ENCODE measurements at places on chromosomes 1 and 21.

GRCh38 chr1:4847711-4848110 is 193.3 kb downstream of the AJAP1 start:
- DNase-seq, result no peak

DNA sequence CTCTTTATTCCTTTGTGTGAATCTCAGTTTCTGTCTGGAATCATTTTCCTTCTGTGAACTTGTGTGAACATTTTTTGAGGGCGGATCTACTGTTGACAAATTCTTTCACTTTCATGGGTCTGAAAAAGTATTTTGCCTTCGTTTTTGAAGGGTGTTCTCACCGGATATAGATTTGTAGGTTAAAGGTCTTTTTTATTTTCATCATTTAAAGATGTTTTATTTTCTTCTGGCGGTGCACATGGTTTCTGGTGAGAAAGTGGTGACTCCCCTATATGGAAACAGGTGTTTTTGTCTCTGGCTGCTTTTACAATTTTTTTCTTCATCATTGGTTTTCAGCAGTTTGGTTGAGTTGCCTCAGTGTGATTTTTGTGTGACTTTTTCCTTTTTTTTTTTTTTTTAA is 94.9 kb downstream of the DYRK1A start:
- DNase-seq, result no peak

DNA sequence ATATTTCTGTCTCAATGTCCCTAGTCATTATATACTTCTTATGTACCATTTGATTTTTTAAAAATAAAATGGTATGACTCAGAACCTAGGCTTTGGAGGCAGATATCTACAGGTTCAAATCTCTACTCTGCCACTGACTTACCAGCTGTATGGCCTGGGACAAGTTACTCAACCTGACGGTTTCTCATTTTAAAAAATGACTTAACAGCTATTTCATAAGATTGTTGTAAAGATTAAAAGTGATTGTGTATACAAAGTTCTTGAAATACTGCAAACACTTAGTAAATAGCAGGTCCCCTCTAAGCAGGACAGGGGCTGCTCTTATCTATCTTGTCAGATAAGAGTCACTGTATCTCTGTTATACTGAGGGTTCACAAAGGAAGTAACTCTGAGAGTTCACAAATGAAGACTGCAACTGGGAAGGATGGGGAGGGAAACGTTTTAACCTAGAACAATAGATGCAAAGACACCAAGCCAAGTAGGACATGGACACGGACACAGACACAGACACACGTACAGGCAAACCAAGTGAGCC is 2.6 kb downstream of the BCAR3 start:
- no peak for DNase-seq

- DNase-seq, result no peak
Observed at GRCh38 chr1:187264995-187265602, 436.4 kb downstream of the PLA2G4A start.

DNA sequence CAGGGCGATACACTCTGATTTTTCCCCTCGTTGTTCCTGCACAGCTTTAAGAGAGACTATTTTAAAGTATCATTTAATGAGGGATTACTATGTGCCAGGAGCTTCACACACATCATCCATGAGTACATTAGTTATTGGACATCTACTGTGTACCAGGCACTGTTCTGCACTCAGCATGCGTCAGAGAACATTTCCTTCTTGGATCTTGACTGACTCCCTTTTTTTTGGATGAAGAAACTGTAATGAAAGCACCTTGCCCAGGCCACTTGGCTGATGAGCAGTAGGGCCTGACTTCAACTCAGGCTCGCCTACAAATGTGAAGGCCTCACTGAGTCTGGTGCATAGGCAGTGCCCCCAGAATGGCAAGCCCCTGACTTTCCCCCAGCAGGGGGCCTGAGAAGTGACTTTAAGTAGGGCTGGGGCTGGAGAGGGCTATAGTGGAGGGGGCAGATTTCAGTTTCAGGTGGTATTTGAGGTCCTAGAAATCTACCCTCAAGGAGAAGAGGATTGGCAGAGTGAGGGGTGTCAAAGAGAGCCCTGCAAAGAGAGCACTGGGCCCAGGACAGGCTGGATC is 50.0 kb downstream of the PTPRU start:
- no peak for DNase-seq

- DNase-seq, result no peak
Observed at GRCh38 chr1:192756847-192757246, 52.0 kb upstream of the RGS2 start.

DNA sequence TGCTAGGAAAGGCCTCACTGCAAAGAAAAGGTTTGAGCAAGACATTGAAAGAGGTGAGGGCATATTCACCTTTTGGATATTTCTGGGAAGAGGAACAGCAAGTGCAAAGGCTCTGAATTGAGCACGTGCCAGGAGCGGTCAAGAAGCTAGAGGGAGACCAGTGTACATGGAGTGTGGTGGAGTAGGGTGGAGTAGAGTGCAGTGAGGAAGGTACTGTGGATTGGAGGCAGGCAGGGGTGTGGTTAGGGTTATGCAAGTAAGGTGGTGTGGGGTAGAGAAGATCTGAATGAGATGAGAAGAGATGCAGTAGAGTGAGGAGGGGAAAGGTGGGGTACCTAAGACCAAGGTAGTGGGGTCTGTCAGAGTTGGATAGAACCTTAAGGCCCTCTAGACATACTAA is 119.6 kb downstream of the OMA1 start:
- DNase-seq, result no peak

DNA sequence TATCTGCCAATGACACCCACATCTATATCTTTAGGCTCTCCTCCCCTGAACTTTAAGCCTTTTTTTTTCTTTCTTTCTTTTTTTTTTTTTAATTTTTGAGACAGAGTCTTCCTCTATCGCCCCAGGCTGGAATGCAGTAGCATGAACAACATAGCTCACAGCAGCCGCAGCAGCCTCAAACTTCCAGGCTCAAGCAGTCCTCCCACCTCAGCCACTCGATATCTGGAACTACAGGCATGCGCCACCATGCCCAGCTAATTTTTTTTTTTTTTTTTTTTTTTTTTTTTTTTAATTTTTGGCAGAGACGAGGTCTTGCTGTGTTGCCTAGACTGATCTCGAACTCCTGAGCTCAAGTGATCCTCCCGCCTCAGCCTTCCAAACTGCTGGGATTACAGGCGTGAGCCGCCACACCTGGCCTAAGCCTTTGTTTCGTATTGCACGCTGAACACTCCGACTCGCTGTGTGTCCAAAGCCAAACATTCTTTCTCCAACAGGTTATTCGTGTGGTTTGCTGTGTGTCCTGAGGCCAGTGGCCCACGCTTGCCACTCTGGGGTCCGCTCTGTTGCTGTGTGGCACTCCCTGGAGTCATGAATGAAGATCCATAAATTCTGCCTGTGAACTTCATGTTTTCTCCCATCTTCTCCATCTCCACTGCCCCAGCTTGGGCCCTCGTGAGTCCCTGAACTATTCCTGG is 119.4 kb downstream of the CAMTA1 start:
- no peak for DNase-seq

DNA sequence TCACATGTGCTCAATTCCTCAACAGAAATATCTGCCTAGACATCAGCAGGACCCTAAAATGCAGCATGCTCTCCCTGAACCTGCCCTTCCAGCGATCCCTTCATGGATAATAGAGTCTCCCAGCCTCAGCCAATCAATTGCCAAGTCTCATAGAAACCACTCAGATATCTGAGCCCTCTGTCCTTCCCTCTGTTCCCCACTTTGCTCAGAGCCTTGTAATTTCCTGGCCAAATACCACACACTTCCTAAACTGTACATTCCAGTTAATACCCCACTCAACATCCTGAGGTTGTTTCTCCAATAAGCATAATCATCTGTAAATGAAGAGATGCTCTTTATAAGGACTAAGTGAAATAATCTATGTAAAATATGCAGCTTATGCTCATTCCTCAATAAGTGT is 59.3 kb upstream of the PTGFRN start:
- no peak for DNase-seq

DNA sequence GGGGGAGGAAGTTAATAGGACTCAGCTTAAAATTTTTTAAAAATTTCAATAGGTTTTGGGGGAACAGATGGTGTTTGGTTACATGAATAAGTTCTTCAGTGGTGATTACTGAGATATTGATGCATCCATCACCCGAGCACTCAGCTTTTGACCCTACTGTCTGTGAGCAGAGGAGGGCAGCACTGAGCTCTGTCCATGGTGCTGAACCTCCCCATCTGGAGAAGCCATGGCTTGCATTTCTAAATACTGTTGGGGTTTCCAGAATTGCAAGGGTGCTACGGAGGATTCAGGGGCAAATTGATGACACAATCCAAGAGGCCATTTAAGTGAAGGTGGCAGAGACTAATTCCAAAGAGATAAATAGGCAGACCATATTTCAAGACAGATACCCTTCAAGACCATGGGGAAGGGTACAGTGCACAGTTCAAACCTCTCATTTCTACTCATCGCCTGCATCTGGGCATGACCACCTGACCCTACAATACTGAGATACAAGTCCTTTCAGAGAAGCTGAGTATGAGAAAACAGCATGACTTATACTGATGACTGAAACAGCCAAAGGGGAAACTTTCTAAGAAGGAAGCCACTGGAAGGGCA is 17.2 kb downstream of the SYT2 start:
- no peak for DNase-seq

GRCh38 chr1:111818546-111818945 is 62.8 kb downstream of the DDX20 start:
- DNase-seq, result no peak

GRCh38 chr1:47569681-47570470 is 132.0 kb downstream of the FOXD2 start:
- no peak for DNase-seq

DNA sequence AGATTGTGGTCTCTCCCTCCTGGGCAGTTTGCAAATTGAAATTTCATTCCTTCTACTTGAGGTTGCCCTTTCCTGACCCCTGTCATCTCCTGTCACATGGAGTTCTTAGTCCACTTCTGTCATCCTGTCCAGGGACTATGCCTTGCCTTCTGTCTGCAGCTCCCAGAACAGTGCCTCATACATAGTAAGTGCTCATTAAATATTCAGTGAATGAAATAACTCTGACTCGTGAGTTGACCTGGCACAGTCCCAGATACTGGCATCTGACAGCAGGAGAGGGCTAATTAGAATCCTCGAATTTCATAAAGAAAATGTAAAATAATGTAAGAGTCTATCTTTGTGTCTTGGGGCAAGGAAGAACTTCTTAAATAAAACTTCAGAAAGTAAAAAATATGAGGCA is 50.8 kb downstream of the CNIH3 start:
- no peak for DNase-seq

GRCh38 chr21:27700974-27701614 is 734.2 kb upstream of the ADAMTS5 start:
- no peak for DNase-seq

DNA sequence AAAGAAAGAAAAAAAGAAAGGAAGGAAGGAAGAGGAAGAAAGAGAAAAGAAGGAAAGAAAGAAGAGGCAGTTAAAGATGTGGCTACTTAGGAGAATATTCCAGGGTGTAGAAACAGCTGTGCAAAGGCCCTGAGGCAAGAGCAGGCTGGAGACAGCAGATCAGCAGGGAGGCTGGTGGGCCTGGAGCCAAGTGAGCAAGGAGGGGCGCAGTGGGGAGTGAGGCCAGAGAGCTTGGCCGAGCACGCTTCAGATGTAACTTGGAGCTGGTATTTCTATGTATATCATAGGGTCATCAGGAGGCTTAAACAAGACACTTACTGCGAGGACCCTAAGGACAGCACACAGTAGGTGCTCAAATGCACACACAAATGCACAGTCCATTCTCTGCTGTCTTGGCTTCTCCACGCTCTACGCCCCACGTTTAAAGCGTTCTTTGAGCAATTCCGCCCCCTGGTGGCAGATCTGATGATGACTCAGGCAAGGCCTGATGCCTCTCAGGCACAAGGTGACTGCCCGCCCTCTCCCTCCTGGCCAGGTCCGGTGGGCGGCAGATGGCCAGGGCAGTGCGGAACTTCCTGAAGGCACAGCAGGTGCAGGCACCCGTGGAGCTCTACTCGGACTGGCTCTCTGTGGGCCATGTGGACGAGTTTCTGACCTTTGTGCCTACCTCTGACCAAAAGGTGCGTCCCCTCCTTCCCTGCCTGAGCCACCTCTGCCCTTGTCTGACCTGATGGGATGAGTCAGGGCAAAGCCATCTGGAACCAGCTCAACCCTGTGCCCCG is 11.9 kb upstream of the PADI3 start:
- DNase-seq, result no peak

DNA sequence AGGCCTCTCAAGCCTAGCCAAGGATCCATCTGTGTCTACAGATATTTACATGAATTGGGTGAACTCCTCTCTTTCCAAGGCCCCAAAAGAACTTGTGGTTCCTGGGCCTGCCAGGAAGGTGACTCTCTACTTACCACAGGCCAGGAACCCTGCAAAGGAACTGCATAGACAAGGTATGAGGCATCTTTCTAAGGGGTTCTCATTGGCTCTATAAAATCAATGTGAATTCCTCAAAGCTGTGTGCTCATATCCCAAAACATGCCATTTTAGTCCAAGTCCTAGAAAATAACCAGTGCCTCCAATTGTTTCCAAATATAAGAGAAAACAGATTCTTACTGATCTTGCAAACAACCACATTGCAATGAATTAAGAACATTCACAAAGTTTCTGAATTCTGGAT is 39.9 kb upstream of the RGL1 start:
- DNase-seq, result no peak

DNA sequence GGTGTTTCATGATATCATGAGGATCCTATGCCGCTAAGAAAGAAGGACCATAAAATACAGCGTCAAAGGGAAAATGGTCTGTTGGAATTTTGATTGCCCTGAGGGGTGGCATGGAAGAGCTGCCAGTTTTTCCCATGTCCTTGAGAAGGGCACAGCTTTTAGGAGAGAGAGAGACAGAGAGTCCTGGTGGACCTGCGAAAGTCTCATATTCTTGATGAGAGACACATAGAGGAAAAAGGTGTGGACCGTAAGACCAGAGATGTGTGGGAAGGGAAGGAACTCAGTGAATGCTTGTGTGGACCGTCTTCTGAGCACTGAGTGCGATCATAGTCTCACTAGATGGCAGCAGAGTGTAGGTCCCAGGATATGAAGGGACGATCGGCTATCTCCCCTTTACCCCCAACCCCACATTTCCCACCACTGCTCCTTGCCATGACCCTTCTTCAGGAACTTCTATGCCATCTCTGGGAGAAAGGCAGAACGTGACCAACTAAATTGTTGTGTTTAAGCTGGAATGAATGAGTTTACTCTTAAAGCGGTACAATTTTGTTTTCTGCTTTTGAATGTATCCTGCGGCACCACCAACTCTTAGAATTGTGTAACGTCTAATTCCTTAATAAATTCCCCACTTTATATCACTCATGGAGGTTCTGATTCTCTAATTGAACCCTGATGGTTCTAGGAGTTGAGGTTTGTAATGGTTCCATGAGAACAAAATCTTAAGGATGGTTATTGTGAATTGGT is 117.7 kb downstream of the CTH start:
- DNase-seq, result no peak

Measured in cortex of kidney (tissue), 1 donor.